Left lung (tissue), 14 donors: ENCODE measurements at places on chromosomes 13 and 19. TPM values are rescaled to one million over a fixed set of nuclear protein-coding genes. Genes with fewer than 3 reads are reported as not detected.

GRCh38 chr13:113969311-113969972 is 4.4 kb downstream of the C13orf46 start:
- H3K36me3 ChIP-seq = peaks cover 2% of the 10 kb centered on the region
- H3K4me3 ChIP-seq = no peak overlapping the region
- DNase-seq = no peak

GRCh38 chr13:75581874-75582640 is 32.5 kb downstream of the UCHL3 start:
- no peaks in the 10 kb centered on the region for H3K36me3 ChIP-seq
- no peak overlapping the region for H3K27ac ChIP-seq
- H3K4me1 ChIP-seq = no peaks in the 10 kb centered on the region
- no peak overlapping the region for H3K4me3 ChIP-seq
- no peak for DNase-seq
- H3K27me3 ChIP-seq = no peaks in the 10 kb centered on the region

DNA sequence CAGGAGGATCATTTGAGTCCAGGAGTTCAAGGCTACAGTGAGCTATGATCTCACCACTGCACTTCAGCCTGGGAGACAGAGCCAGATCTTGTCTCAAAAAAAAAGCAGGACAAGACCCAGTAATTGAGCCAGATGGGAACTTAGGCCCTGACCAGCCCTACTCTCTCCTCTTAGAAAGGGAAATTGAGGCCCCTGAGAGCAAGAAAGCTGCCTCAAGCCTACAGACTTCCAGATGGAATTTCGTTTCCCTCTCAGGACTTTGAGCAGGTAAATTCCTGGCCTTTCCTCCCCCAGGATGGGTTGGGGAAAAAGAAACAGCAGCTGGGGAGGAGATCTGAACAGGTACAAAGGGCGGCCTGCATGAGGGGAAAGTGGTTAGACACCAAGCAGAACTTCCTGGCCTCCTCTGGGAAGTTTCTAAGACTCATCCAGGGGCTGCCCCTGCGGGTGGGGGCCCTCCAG is 3.6 kb upstream of the BCL3 start:
- no peak overlapping the region for H3K4me3 ChIP-seq
- no peaks in the 10 kb centered on the region for H3K27me3 ChIP-seq
- no peaks in the 10 kb centered on the region for H3K36me3 ChIP-seq
- DNase-seq = no peak

- no peaks in the 10 kb centered on the region for H3K4me1 ChIP-seq
- H3K36me3 ChIP-seq = no peaks in the 10 kb centered on the region
- H3K27me3 ChIP-seq = no peaks in the 10 kb centered on the region
- H3K4me3 ChIP-seq = no peak overlapping the region
These were observed 43.0 kb downstream of the ZAR1L start for GRCh38 chr13:32272021-32272683.

ZNF350 gene
- total RNA-seq = 12.5 TPM

KCTD12 gene
- total RNA-seq = 153 TPM
